ENCODE measurements at places on chromosomes 5 and 9.

GRCh38 chr5:98372351-98372750, 401.1 kb upstream of the RGMB start:
- no peak for DNase-seq

- no peak for DNase-seq
Measured at GRCh38 chr5:160242145-160242544, 12.8 kb downstream of the FABP6 start.

GRCh38 chr9:135970128-135970815, 9.1 kb upstream of the UBAC1 start:
- DNase-seq, result no peak

DNA sequence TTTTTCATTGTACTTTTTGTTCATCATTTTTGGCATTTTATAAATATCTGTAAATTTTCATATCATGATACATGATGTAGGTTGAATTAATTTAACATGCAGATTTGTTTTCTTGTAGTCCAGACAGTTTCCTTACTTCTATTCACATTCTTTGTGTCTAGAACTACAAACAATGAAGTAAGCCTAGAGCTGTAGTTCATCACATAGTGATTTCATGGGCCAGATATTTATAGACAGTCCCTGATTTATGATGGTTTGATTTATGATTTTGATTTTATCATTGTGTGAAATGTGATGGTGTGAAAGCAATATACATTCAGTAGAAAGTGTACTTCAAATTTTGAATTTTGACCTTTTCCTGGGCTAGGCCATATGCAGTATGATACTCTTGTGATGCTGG, 139.0 kb downstream of the ARHGEF28 start:
- DNase-seq, result no peak

DNA sequence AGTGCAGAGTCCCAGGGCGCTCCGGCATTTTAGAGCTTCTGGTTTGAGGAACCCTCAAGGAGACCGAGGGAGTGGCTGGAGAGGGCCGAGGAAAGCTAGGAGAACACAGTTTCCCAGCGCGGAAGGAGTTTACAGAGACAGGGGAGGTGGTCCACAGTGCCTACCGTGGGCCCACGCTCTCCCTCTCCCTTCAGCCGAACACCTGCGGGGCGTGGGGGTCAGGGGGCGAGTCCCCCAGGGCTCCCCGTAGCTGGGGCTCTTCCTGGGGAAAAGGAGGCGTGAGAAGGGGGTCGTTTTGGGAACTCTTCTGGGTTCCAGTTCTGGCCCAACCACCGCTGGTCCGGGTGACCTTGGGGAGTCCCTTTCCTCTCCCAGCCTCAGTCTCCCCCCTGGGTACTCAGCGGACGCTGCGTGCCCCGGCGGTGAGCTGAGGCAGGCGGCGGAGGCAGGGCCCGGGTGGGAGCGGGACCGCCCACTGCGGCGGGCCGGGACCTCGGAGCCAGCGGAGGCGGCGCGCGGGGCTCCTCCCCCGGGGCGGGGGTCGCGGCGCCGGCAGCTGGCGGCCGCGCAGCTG, 368 bp upstream of the FRMPD1 start:
- no peak for DNase-seq

DNA sequence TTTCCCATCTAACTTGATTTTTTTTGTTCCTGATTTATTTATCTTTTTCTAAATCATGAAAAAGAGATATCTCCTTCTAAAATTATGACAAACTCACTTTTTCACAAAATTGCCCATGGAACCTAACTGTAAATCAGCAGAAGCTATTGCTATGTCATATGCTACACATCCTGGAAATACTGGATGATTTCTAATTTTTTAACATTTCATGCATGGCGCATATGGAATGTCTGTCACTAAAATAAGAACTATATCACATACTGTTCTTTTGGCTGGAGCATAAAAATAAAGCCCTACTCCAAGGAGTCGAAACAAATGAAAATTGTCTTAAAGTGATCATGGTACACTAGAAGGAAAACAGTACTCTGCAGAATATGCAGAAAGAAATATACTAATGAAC, 60.6 kb downstream of the CAMK4 start:
- DNase-seq, result no peak

GRCh38 chr5:157359356-157360055, 93.6 kb downstream of the CYFIP2 start:
- no peak for DNase-seq

DNA sequence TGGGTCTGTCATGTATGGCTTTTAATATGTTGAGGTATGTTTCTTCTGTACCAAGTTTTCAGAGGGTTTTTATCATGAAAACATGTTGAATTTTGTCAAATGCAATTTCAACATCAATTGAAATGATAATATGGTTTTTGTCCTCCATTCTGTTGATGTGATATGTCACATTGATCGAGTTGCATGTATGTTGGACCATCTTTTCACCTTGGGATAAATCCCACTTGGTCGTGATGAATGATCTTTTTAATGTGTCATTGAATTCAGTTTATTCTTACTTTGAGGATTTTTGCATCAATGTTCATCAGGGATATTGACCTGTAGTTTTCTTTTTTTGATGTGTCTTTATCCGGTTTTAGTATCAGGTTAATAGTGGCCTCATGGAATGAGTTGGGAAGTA, 288.5 kb downstream of the PJA2 start:
- no peak for DNase-seq

GRCh38 chr9:131276094-131276888, at the start of gene FAM78A:
Gene FAM78A, minus strand, starts transcription at chr9:131276510. Its CDS starts 331 bp downstream, at chr9:131276179.
- no peak for DNase-seq

DNA sequence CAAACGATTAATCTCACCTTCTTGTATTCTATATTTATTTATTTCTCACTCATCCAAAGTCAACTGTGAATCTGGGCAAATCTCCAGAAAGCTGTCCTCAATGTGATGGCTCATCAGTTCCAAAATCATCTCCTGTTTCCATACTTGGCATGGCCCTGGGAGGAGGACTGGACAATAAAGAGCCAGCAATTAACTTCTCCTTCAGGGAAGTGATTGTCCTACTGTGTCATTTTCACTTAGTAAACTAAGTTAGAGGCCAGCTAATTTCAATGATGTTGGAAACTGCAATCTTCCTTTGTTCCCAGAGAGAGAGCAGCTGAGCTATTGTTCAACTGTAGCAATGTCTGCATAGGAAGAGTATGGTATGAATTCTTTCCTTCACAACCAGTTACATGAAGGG, 17.5 kb downstream of the CDH12 start:
- no peak for DNase-seq

DNA sequence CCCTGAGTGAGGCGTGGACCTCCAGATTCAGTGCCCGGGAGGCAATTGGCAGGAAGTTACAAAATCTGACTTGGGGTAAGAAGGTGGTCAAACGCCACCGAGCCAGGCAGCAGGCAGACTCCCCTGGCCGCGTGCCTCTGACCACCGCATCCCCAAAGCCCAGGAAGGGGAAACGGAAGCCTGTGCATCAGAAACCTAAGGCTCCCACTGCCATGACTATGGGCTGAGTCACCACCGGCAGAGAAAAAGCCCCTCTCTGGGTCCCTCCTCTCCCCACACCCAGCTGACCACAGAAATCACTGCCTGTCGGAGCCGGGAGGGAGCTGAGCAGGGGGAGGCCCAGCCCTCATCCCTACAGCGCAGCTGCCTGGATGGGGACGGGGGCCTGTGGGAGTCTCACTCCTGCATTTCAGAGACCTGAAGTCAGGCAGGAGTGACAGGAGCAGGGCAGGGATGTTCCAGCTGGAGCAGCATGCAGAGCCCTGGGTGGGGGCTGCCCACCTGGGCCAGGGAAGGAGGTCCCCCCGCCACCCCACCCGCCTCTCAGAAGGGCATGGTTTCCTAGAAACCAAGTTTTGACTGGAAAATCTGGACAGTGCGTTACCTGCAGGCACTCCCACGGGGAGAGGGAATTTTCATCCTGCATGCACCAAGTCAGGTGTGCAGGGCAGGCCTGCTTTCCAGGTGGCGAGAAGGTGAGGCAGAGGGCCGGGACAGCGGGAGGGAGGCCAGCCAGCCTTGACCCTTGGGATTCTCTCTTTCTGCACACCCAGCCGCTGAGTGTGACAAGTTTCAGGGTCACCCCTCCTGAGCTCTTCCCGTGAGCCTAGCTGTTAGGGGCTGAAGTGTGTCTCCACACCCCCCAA, 68.2 kb downstream of the LRSAM1 start:
- DNase-seq, result peak; percentile 20

- no peak for DNase-seq
Measured at GRCh38 chr9:110371411-110372007, 33.8 kb upstream of the TXNDC8 start.

- no peak for DNase-seq
Measured at GRCh38 chr5:139445325-139446170, 6.2 kb upstream of the DNAJC18 start.

DNA sequence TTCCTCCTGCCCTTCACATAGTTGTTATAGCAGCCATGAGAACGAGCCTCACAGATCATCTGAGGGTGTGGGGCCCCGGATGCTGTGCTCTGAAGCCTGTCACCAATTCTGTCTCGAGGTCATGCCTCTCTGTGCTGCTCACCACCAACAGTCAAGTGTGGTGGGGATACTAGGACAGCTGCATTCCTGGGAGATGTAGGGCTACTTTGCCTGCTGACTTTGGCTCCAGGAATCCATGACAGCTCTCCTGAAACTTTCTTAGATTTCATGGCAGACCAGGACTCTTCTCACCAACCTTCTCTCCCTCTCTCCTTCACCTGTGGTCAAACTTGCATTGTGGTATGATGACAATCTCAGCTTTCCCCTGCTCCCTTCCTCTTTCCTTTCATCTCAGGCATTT, 395.9 kb downstream of the PSAT1 start:
- no peak for DNase-seq

GRCh38 chr5:125052584-125052983, 306.1 kb upstream of the ZNF608 start:
- no peak for DNase-seq

- no peak for DNase-seq
Measured at GRCh38 chr9:126132746-126133145, 193.9 kb upstream of the MVB12B start.

- DNase-seq, result no peak
Measured at GRCh38 chr9:136107953-136108647, 10.6 kb downstream of the TMEM250 start.

DNA sequence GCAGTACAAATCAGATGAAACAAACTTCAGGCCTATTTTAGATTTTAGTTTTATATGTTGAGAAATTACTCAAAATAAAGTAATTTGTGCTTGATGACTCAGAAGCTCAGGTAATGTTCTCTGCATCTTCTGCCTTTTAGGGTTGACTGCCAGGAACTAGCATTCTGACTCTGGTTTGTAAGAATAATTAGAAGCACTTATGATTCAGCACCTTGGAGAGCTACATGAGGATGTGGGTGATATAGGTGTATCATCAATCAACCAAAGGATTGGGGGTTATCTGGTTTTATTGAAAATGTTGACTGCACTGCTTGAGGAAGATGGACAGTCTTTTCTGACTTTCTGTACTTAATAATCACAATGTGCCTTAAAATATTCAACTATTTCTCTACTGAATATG, 118.7 kb upstream of the SGCD start:
- no peak for DNase-seq

DNA sequence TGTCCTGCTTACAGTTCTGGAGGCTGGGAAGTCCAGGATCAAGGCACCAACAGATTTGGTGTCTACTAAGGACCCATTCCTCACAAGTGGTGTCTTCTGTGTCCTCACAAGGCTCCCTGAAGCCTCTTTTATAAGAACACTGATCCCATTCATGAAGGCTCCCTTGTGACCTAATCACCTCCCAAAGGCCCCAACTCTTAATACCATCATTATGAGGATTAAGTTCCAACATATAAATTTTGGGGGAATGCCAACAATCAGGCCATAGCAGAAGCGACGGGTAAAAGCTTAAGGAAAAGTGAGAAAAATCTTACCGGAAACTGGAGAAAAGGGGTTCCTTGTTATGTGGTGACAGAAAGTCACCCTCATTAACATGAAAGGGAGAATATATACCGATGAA, 11.2 kb downstream of the CTNNAL1 start:
- DNase-seq, result no peak

- no peak for DNase-seq
Measured at GRCh38 chr9:106675780-106676179, 187.2 kb upstream of the ZNF462 start.

GRCh38 chr5:127492854-127493738, 24.3 kb upstream of the PRRC1 start:
- DNase-seq, result no peak

- no peak for DNase-seq
Measured at GRCh38 chr5:138610918-138611677, 35.9 kb upstream of the HSPA9 start.

GRCh38 chr5:169838688-169839087, 141.6 kb downstream of the INSYN2B start:
- DNase-seq, result no peak

GRCh38 chr5:124980163-124980941, 233.9 kb upstream of the ZNF608 start:
- DNase-seq, result no peak

- DNase-seq, result no peak
Measured at GRCh38 chr9:115849679-115850412, 303.7 kb upstream of the PAPPA start.

DNA sequence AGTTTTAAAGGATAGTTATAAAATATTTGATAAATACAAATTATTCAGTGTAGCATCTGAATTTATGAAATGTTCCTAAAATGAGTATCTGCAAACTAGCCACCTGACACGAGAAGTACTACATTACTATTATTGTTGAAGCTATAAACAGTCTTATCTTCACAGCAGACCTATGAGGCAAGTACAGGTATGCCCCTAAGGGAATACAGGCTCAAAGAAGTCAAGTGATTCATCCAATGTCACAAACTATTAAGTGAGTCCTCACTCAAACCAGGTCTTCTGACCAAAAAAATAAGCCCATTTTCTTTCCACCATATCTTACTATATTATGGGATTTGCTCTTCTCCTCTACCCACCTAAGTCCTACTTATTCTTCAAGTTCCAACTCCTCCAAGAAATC, 28.7 kb downstream of the STRBP start:
- no peak for DNase-seq

DNA sequence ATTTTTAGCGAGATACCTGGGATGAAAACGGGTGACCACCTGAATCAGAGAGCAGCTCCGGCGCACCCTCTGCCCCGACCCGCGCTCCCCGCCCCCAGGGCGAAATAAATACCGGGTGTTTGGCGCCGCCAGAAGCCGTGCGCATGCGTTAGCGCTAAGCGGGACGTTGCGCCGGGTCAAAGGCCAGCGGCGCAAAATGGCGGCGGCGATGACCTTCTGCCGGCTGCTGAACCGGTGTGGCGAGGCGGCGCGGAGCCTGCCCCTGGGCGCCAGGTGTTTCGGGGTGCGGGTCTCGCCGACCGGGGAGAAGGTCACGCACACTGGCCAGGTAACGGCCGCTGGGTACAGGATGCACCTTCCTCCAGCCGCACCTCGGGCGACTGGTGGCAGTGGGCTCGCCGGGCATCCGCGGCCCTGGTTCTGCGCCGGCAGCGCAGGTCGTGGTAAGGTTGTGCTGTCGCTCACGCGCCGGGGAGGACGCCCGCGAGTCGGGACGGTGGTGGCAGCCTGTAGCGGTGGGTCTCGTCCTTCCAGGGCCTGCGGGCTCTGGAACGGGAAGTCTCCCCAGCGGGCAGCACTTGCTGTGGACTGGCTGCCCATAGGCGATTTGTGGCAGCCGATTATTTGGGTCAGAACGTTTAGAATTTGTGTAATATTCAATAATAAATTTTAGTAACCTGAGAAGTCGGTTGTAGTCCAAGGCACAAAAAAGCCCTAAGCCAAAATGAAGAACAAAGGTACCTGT, at the start of gene NDUFS6:
Gene NDUFS6, plus strand, starts transcription at position 186 of the 745 bp plus-strand sequence. Its CDS starts 11 bp downstream, at position 197.
- peak; percentile 91 for DNase-seq

Measured in pancreas (tissue), 10 donors.